RWPE2 (cell line): ENCODE measurements at places on chromosomes 16 and 17.

DNA sequence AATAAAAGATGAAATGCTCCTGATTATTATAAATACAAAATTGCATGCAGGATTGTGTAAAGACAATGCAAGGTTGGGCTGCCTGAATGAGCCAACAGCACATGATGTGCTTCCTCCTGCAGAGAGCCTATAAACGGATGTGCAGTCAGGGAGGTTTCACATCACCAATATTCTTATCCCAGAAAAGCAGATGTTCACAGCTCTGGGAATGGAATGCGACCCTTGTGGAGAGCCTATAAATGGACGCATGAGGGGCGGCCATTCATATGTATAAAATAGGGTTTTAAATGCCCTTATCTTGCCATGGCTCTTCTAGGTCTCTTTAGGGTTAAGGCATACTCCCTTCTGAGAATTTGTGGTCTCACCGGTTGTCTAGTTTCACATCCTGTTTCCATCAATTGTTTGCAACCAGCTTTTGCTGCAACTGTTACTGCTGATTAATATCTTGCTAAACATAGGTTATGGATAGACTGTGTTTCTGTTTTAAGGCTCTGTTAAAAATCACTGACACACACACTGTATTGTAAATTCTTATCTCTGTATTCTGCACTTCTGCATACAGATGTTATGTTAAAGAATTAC lies 31.9 kb downstream of the SLFN11 start:
- DNase-seq: no peak

GRCh38 chr17:72723711-72724110 lies 368.8 kb downstream of the SLC39A11 start:
- DNase-seq: no peak

DNA sequence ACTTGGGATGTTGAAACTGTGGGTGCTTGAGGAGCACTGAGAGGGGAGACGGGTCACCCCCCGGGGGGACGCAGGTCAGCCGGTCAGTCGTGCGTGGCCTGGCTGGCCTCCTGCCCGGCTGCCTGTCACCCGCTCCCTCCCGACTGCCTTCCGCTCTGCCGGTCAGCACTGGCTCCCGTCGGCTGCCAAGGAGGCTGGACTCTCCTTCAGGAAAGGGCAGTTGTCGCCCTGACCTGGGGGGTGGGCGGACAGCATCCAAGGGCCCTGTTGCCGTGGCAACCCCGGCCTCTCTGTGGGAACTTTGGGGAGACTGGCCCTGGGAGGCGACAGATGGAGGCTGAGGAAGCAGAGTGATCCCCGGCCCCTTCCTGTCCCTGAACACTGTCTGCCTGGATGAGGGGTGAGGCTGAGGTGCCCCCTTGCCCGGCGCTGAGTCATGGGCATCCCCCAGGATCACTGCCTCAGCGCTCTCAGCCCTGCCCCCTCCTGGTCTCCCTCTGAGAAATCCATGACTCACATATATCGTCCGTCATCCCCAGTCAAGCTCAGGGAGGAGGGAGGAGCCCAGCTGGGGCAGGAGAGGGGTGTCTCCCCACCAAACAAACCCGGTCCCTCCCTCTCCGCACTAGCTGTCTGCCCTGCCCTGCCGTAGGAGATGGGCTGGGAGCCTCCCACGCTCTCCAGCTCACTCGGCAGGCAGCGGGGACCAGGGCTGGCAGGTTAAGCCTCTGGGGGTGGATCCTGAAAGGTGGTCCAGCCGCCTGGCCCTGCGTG lies at the start of gene ADGRG1:
Gene ADGRG1, plus strand, starts transcription at position 623 of the 774 bp plus-strand sequence. CDS start 21,658 bp downstream, outside the sequence.
- peak; percentile 95 for DNase-seq

GRCh38 chr16:52350031-52350642 lies 196.8 kb downstream of the TOX3 start:
- DNase-seq: no peak

- DNase-seq: no peak
Observed at GRCh38 chr17:57747221-57748017, 2.3 kb upstream of the CCDC182 start.

GRCh38 chr17:15039366-15039765 lies 225.8 kb downstream of the PMP22 start:
- no peak for DNase-seq

GRCh38 chr16:49716339-49716934 lies 139.5 kb downstream of the ZNF423 start:
- no peak for DNase-seq

GRCh38 chr16:83717814-83718213 lies 90.0 kb upstream of the HSBP1 start:
- no peak for DNase-seq

DNA sequence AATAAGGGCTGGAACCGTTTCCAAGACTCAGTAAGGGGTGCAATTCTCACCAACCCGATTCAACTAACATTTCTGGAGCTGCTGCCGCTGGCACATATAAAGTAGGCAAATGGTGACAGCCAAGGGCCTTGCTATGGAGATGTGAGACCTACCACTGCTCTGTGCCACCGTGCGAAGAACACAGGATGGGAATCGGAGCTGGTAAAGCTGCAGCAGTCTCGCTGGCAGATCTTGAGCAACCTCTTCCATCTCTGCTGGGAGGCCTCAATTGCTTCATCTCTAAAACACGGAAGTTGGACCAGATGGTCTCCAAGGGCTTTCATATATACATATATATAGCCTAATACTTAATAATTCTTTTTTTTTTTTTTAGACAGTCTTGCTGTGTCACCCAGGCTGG lies 128.9 kb upstream of the RCVRN start:
- no peak for DNase-seq

DNA sequence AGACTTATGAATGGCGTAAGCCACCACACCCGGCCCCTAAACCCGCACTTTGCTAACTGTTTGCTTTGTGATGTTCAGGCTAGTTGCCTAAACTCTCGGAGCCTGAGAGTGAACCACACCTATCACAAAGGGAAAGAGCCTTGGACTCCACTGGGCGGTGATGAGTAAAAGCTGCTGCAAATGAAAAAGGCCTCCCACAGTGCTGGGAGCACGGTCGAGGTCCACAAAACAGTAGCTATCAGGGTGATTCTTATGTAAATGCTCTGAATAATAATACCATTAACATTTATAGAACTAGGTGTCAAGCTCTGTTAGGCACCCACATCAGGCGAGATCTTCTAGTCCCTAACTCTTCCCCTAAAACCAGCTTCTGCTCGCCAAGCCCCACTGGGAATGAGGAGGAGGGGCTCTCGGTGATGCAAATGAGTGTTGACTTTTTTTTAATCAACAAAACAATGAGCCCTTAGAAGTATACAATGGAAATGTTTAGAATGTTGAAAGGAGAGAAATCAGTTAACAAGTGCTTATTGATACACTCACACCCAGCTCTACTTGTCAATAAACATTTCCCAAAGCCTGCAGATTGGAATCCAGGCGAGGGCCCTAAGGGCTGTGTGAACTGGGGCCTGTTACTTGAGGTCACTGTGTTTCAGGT lies 19.8 kb downstream of the FBRS start:
- no peak for DNase-seq

DNA sequence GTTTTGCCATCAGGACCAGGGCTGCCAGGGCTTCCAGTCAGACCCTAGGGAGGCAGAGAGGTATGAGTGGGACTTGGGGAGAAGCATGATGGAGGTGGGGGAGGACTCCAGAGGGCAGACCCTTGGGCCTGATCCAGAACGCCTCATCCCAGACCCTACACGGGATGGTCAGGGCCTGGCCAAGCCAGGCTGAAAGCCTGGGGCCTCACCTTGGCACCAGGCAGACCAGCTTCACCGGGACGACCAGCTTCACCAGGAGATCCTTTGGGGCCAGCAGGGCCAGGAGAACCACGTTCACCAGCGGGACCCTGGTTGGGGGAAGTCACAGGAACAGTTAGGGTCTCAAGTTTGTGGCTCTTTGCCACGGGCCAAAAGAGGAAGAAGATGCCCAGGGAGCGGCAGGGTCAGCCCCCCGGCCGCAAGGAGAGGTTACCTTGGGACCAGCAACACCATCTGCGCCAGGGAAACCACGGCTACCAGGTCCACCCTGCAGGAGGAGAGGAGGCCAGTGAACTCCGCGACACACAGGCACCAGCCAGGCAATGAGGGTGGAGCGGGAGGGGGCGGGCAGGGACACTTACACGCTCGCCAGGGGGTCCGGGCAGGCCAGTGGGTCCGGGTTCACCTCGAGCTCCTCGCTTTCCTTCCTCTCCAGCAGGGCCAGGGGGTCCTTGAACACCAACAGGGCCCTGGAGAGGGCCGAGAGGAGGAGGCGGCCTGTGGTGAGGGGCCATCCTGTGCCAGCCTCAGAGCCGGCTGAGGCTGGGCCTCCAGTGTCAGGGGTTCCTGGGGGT lies 7.1 kb downstream of the COL1A1 start:
- no peak for DNase-seq

DNA sequence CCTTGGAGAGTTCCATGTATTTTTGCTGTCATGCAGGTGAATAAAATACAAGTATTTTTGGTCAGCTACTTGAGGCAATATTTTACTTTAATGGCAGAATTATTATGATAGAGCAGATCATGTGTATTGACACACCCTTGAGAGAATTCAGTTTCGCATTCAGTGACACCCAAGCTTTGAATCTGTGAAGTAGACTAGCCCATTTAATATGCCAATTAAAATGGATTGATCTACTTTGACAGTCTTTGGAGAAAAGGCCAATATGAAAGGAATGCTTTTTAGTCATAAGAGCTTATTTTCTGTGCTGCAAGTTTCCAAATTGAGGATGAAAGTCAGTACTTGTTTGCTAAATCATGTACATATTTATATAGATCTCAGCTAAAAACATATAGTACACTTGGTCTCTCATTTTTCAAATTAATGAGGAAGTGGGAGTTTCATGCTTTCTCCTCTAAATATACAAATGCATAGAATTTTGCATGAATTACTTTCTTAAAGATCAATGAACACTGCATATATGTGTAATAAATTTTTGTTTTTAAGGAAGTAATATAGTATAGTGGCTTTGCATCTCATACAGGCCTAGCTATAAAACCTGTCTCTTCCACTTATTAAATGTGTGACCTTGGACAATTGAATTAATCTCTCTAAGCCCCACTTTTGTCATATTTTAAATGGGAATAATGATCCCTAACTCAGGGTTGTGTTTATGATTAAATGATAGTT lies 161.5 kb downstream of the PHKB start:
- DNase-seq: no peak

GRCh38 chr17:41334385-41335305 lies 16.0 kb downstream of the KRT33A start:
- DNase-seq: no peak

DNA sequence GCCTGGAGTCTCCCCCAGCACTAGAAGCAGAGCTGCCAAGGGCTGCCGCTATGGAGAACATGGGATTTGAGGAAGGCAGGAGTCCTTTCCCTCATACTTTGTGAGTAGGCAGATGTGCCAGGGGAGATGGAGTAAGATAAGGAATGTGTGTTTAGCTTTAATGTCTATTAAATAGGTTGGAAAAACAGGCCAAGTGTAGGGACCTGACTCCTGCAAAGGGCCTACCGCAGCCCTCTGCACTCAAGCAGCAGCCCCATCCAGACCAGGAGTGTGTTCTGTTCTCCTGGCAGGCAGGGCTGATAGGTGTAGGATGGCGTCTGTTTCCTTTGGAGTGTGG lies 1.8 kb upstream of the MIF4GD start:
- DNase-seq: no peak

GRCh38 chr16:52312716-52313115 lies 234.2 kb downstream of the TOX3 start:
- DNase-seq: no peak

DNA sequence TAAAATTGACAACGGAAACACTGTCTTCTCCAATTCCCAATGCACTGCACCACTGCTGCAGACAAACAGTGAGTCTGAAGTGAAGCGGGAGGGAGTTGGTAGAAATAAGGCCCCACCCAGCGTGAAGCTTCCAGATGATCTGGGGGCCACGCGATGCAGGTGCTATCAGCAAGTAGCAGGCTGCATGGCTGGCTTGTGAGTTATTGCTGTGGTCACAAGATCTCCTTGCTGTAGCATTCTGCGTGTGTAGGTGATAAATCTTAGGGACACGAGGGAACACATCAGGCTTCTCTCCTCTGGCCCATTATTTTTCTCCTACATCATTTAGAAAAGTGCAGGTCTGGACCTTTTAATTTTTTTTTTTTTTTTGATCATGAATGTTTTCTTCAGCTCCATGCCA lies 407.6 kb downstream of the TMEM114 start:
- no peak for DNase-seq

DNA sequence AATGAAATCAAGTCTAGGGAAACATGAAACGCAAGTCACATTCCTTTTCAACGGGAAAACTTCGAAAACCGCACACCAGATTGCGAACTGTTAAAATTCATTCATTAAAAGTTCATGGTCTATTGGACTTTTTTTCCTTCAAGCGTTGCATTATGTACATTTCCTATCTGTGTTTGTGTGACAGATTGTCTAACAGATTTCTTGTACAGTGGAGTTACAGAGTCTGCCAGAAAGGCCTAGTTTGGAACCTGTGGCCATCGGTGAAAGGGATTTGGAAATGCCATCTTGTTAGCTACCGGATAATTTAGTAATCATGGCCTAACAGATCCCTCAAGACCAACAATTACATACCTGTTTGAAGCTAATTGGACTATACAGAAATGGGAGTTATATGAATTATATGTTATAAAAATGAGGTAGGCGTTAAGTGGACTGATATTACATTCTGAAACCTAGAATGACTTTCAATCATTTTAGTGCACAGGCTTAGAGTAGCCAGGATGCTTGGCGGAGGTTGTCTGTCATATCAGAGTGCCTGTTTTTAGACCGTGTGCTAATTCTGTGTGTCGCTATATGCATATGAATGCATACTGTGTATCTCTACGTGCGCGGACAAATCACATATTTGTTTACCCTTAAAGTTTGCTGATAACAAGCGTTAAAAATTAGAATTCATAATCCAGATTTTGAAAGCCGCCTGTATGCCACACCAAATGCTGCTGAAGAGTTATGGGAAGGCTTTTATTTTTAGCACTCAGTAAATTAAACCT lies 885.4 kb upstream of the RBFOX1 start:
- no peak for DNase-seq

- no peak for DNase-seq
Observed at GRCh38 chr16:69260019-69260418, 51.1 kb upstream of the VPS4A start.

- no peak for DNase-seq
Observed at GRCh38 chr16:57859331-57859730, 57.0 kb upstream of the KIFC3 start.

DNA sequence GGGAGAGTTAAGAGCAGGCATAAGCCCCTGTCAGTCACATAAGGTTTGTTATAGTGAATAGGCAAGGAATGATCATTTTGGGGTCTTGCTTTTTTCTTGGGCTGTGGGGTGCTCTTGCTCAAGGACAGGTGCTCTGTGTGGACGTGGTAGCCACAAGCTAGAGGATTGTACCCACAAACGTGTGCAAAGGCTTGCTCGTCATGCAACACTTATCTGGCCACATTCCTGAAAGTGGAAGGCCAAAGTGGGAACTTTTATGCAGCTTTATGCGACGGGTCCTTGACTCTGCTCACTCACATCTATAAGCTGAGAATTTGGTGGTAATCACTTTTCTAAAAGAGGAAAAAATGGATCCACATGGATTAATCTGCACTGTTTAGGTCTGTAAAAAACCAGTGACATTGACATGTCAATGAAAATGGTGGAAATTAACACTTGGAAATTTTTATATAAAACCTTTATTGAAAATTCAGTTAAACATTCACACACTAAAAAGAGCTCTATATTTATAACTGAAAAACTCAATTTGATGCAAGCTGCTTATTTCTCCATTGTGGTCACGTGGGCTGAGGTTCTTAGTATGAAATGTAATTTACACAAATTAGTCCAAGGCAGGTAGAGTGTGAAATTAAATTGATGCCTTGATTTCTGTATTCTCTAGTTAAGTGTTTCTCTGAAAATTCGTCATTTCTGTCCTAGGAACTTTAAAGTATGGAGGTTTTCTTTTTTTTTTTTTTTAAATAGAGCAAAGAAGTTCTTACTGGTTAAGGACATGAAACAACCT lies 162.3 kb downstream of the MSI2 start:
- DNase-seq: no peak

- DNase-seq: no peak
Observed at GRCh38 chr17:72104863-72105234, 16.0 kb upstream of the SOX9 start.
